ENCODE measurements at places on chromosomes 4 and X. TPM values are rescaled to one million over a fixed set of nuclear protein-coding genes. Genes with fewer than 3 reads are reported as not detected.

DNA sequence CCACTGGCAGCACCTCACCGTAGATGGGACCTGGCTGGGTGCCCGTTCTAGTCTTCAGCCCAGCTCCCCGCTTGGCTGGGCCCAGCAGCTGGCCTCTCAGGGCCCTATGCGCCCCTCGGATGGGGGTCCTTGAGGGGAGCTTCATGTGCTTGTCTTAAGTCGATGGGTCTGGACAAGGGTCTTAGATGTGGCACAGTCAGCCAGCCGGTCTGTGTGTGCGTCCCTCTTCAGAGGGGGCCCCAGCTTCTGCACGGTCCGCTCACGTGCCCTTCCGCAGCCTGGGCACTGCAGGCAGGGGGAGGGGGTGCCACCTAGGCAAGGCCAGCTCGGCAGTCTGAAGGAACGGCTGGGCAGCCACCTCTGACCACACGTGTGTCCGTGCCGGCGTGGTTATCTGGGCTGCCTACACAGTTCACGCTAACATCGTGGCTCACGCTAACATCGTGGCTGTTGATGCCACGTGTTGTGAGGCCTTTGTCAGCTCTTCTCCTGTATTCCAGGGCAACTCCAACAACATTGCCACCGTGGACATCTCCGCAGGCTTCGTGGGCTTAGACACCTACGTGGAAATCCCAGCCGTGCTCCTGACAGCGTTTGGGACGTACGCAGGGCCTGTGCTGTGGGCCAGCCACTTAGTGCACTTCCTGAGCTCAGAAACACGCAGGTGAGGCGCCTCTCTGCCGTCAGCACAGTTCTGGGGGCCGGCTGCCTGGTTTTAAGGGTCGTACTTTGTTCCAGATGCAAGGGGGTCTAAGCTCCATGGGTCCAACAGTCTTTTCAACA, 34.5 kb downstream of the PIGG start:
- no peak for DNase-seq

DNA sequence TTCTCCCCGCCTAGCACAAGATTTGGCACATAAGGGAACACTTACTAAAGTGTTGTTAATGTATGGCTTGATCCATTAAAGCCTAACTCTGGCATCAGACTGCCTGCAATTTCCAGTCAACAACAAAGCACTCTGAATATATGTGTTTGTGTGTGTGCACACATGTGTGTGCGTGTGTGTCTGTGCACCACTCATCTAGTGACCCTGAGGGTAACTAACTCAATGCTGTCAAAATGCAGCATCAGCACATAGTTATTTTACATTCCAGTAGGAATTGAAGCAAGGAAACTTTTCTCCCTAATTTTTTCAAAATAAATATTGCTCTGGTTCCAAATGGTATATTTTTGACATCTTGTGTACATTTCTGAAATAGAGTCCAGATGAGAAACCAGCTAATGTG, 94.4 kb downstream of the SHROOM4 start:
- DNase-seq, result no peak

GRCh38 chrX:140709421-140709846, at the start of gene LINC00632:
LINC00632 (plus strand) TSS chrX:140709759.
- peak; percentile 18 for DNase-seq

DNA sequence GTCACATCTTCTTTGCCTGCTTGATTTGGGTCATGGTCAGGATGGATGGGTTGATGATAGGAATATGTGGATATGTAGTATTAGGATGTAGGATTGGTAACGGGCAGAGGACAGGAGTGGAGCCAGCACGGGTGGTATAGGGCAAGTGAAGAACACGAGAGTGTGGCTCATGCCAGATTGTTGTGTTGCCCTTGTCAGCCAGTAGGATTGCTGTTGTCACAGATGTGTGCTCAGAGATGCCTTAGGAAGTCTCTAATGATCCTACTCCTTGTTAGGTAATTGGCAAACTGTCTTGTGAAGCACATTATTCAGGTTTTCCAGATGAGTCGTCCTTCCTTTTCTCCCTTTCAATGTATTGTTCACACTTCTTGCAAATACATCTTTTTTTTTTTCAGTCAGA, 5.5 kb downstream of the ATP10D start:
- DNase-seq, result no peak

DNA sequence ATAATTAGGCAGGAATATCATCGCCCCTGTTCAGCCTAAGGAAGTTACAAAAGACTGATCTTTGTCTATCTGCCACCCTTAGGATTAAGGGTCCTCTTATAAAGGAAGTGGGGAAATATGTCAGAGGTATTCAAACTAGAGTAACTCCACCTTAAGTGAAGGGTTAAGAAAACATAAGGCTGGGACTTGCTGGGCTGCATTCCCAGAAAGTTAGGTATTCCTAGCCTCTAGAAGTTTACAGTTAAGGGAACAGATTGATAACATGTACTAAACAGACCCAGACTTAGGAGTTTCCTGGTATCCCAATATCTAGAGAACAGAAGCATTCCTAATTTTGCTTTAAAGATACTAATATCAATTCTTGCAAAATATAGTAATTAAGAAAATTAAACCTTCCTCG, 6.0 kb downstream of the CXCL2 start:
- no peak for DNase-seq

GRCh38 chr4:153651116-153651515, 33.0 kb upstream of the TLR2 start:
- DNase-seq, result no peak

DNA sequence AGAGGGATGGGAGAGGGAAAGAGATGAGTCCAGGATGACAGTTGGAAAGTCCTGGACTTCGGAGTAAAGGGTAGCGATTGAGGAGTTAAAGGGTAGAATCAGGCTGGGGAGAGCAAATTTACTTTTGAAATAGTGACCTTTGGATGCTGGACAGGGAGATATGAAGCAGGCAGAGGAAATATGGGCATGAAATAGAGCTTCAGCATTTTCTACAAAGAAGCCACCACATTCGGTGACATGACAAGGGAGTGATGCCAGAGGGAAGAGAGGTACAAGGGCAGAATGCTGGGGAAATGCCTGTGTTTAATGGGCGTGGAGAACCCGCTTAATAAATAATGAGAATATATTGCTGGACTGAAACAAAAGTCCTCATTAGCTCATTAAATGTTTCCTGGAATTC, 92.7 kb downstream of the TBL1X start:
- no peak for DNase-seq

AFP gene
- 0.28 TPM for polyA plus RNA-seq

ZNF732 gene
- polyA plus RNA-seq, result 0.89 TPM

IL13RA1 gene
- 35.8 TPM for polyA plus RNA-seq

SPANXC gene
- polyA plus RNA-seq, result not detected

P2RY4 gene
- 0.25 TPM for polyA plus RNA-seq
